ENCODE measurements at places on chromosomes 3 and 15.

GRCh38 chr15:49731187-49732099, 110.6 kb downstream of the DTWD1 start:
- DNase-seq, result no peak

DNA sequence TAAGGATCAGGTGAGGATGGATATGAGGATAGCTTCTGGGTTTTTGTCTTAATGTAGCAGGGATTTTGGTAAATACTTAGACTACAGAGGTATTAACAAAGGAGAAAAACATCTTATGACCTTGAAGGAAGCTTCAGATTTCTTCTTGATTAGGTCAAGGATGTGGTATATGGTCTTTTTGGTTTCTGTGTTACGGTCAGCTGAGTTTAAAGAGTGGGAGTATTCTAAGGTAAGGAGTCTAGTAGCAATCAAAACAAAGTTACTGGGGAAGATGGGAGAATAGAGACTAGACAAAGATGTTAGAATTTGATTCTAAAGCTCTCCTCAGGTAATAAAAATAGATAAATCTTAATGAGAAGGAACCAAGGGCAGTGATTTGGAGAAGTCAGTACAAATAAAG, 6.2 kb downstream of the HMG20A start:
- no peak for DNase-seq

GRCh38 chr3:135920275-135920674, 45.3 kb upstream of the PPP2R3A start:
- DNase-seq, result no peak

GRCh38 chr15:78329625-78330024, 10.5 kb upstream of the CRABP1 start:
- DNase-seq, result no peak

DNA sequence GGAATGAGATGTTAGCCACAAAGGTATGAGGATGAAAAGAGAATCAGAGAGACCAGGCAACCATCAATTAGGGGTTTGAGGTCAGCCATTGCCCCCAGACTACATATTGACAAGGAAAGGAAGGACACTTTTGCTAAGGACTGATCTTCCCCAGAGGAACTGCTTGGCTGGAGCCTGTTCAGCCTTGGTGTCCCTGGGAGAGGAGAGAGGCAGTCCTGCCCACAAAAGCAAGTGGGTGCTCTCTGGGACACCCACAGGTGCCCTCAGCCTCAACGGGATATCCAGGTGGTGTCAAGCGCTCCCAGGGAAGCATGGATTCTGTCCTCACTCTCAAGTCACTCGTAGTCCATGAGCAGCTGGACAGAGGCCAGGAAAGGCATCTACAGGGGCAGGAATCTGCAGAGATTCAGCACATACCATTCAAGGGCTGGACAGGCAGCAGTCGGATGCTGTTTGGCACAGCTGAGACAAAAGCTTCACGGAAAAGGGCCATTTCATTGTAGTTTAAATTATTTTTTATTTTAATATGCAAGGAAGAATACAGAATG, 166.2 kb downstream of the UACA start:
- no peak for DNase-seq

GRCh38 chr3:107841831-107842230, 249.0 kb downstream of the CD47 start:
- no peak for DNase-seq

DNA sequence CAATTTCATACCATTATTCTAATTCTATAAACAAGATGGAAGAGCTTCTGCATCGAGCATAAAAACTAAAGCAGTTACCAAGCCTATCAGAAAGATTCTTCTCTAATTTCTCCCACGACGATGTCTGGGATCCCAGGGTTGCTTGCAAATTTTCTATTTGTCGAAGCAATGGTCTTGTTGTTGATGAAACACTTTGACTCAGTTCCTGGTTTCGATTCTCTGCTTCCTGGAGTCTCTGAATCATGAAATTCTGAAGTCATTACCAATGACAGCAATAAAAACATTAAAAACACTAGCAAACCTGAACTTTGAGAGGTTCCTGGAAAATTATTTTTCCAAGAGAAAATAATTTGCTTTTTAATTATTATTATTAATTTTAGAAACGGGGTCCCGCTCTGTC, 18.7 kb downstream of the TMF1 start:
- DNase-seq, result peak; percentile 88

- DNase-seq, result no peak
Measured at GRCh38 chr3:183554377-183554776, 1.1 kb downstream of the KLHL6 start.

Data from astrocyte of the spinal cord (primary cell).